Stimulated activated CD4-positive, alpha-beta T cell treated with anti-CD3 and anti-CD28 coated beads, Interleukin-15, amount 100 ng/mL, for 24 hours (primary cell): ENCODE measurements at places on chromosomes 11 and 22.

GRCh38 chr11:72226701-72227100 lies 2.1 kb downstream of the INPPL1 start:
- DNase-seq: no peak

DNA sequence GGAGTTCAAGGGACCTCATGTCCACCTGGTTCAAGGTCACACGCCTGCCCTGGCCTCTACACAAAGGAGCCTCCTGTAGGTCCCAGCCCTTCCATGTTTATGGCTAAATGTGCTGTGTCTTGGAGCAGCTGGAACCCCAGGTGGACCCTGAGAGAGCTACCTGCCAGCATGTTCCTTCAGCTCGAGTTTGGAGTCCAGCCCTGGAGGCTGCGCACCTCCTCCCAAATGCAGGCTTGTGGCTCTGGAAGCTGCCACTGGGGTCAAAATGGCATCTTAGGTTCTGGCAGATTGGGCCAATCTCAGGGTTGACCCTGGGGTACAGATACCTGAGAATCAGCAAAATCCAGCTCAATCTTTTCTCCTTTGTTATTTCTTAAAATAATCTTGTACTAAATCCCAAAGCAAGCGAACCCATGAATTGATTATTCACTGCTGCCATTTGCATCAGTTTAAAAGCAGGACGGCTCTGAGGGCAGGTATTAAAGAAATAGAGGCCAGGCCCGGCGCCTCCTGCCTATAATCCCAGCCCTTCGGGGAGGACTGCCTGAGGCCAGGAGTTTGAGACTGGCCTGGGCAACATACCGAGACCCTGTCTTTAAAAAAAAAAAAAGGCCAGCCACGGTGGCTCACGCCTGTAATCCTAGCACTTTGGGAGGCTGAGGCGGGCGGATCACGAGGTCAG lies 2.9 kb downstream of the TNFRSF13C start:
- no peak for DNase-seq

GRCh38 chr11:126390272-126390867 lies 34.9 kb downstream of the ST3GAL4 start:
- no peak for DNase-seq

- peak; percentile 25 for DNase-seq
Observed at GRCh38 chr11:134032501-134033091, 36.3 kb upstream of the JAM3 start.

- DNase-seq: no peak
Observed at GRCh38 chr11:134734141-134734845, 322.3 kb upstream of the B3GAT1 start.

DNA sequence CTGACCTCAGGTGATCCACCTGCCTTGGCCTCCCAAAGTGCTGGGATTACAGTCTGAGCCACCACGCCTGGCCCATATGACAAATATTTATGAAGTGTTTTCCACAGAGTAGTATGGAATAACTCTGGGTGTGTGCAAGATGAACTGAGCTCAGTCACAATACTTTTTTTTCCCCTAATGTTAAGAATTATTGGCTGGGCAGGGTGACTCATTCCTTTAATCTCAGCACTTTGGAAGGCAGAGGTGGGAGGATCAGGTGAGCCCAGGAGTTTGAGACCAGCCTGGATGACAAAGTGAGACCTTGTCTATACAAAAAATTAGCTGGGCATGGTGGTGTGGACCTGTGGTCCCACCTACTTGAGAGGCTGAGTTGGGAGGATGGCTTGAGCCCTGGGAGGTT lies 6.4 kb downstream of the PTPRJ start:
- no peak for DNase-seq

DNA sequence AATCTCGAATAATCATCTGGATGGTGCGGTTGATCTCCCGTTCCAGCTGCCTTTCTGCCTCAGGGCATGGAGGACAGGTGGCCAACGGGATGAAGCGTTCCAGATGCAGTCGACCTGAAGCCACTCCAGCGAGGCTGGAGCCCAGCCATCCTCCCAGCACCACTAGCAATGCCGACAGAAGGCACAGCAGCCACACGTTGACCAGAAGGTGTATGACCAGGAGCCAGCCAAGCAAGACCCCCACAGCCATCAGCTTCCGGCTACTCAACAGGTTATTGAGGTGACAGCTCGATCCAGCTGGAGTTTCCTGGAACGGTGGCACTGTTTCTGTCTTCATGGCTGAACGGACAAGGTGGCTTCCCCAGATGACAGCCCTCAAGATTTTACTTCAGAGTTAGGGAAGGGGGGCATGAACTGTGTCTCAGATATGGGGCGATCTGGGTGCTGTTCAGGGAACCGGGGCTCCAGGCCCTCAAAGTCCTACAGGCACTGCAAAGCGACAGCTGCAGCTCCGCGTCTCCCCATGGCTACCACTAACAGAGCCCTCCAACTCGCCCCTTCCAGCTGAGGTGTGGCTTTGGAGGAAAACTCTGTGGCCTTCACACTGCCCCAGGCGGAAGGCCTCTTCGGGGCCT lies 559 bp downstream of the SNX19 start:
- no peak for DNase-seq
